Thyroid gland (tissue), 4 donors: ENCODE measurements at places on chromosomes 16 and 17. TPM values are rescaled to one million over a fixed set of nuclear protein-coding genes. Genes with fewer than 3 reads are reported as not detected.

DNA sequence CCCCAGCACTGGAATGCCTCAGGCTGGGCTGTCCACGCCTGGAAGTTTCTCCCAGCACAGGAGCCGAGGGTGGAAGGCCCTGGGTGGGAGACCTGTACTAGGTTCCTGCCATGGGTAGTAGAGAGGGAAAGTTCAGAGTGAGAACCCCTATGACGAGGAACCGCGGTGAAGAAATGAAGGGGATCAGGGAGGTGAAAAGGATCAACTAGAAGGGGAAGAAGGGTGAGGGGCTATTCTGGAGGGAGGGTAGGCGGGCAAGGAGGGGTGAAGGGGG lies 5.4 kb downstream of the HIC1 start:
- H3K4me1 ChIP-seq = peaks cover 82% of the 10 kb centered on the region
- H3K4me3 ChIP-seq = no peak overlapping the region
- H3K36me3 ChIP-seq = peaks cover 23% of the 10 kb centered on the region
- no peak for DNase-seq
- H3K27ac ChIP-seq = peak overlapping the region; percentile 65
- peaks cover 5% of the 10 kb centered on the region for H3K27me3 ChIP-seq

DNA sequence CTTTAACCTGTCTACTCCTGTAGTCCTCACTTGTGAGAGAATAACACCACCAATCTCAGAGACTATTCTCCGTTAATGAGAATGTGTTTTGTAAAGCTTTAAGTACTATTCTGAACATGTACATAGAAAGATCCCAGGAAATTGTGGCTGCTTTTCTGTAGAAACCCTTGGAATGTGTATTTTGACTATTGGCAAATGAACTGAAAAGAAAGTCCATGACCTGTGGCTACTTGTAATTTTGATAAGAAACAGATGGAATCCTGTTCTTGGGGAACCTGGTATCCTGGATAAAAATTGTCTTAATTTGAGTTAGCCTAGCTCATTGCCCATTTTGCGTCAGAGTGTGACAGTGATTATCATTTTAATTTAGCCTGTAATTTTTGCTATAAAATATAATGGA lies 9.1 kb downstream of the CTCF start:
- H3K36me3 ChIP-seq = no peaks in the 10 kb centered on the region
- DNase-seq = no peak
- H3K27ac ChIP-seq = peak overlapping the region; percentile 21
- H3K27me3 ChIP-seq = no peaks in the 10 kb centered on the region
- H3K4me1 ChIP-seq = peaks cover 12% of the 10 kb centered on the region

Gene KRT17
- not detected for total RNA-seq

DNA sequence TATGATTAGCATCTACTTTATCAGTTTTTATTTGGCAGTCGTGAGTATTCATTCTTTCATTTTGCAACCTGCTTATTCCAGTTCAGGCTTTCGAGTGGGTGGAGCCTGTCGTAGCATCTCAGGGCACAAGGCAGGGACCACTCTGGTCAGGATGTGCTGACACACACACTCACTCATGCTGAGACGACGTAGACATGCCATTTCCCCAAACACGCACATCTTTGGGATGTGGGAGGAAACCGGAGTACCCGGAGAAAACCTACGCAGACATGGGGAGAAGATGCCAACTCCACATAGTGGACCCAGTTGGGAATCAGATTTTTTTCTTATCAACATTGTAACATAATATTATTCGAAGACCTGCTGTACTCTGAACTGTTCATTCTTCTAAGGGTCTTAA lies 756.5 kb upstream of the RBFOX1 start:
- no peaks in the 10 kb centered on the region for H3K4me1 ChIP-seq
- no peaks in the 10 kb centered on the region for H3K36me3 ChIP-seq
- H3K4me3 ChIP-seq = no peak overlapping the region
- no peak overlapping the region for H3K27ac ChIP-seq
- no peaks in the 10 kb centered on the region for H3K27me3 ChIP-seq

- H3K4me3 ChIP-seq = no peak overlapping the region
- DNase-seq = no peak
- no peak overlapping the region for H3K27ac ChIP-seq
- H3K27me3 ChIP-seq = no peaks in the 10 kb centered on the region
- no peaks in the 10 kb centered on the region for H3K4me1 ChIP-seq
Measured at GRCh38 chr16:53966821-53967571, 263.0 kb downstream of the FTO start.

DNA sequence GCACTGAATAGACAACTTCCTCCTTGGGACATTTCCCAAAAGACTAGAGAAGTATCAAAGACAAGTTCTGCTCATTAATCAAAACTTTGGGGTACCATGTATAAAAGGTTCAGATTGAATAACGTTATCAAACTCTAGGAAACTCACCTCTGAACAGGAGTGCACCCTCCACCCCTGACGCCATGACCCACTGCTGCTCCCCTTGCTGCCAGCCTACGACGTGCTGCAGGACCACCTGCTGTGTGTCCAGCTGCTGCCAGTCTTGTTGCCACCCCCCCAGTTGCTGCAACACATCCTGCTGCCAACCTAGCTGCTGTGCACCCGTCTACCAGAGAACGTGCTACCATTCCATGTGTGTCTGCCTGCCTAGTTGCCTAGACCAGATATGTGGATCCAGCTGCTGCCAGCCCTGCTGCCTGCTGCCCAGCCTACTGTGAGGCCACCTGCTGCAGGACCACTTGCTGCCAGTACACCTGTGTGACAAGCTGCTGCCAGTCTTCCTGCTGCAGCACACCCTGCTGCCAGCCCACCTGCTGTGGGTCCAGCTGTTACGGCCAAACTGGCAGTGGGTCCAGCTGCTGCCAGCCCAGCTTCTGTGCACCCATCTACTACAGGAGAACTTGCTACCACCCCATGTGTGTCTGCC lies 13.8 kb upstream of the KRTAP9-2 start:
- no peak for DNase-seq
- no peak overlapping the region for H3K4me3 ChIP-seq
- H3K27ac ChIP-seq = no peak overlapping the region
- no peaks in the 10 kb centered on the region for H3K36me3 ChIP-seq

Gene CYGB
- 22.0 TPM for total RNA-seq

DNA sequence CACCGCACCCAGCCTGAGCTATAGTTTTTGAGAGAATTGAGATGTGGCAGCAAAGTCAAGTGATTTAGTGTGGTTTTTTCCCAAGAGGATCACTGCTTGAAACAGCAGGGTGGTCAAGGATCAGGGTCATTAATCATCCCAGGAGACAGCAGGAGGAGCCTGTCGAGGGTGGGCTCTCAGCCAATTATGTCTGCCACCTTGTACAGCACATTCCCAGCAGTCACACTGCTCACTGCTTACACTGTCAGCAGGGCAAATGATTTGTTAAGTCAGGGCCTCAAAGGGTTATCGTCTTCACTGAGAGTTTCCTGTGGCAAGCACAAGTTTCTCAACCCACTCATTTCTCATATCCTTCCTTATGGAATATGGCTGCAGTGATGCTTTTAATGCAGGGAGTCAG lies 13.2 kb downstream of the B3GNT9 start:
- H3K27ac ChIP-seq = no peak overlapping the region
- H3K27me3 ChIP-seq = no peaks in the 10 kb centered on the region
- no peak for DNase-seq
- peaks cover 47% of the 10 kb centered on the region for H3K36me3 ChIP-seq

GRCh38 chr17:1714980-1715802 lies 5.0 kb upstream of the TLCD2 start:
- H3K27me3 ChIP-seq = no peaks in the 10 kb centered on the region
- DNase-seq = peak; percentile 82
- H3K36me3 ChIP-seq = peaks cover 19% of the 10 kb centered on the region
- peaks cover 20% of the 10 kb centered on the region for H3K4me1 ChIP-seq
- H3K4me3 ChIP-seq = peak overlapping the region; percentile 94
- H3K27ac ChIP-seq = peak overlapping the region; percentile 100

Gene TNFRSF13B
- total RNA-seq = not detected

DNA sequence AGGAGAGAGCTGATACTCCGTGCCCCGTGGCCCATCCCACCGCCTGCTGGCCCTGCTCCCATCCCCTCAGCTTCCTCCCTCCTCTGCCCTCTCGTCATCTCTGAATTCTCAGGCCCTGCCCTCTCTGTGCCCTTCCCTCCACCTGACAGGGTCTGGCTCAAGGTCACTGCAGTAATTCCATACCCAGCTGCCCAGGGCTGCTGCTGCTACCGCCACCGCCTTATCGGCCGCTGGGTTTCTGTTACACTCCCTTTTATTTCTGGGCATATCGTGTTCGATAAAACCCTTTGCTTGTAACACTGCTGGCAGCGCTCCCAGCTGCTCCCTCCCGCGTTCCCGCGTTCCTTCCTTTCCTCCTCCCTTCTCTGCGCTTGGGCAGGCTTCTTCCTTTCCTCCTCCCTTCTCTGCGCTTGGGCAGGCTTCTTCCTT lies 1.2 kb downstream of the EPN3 start:
- H3K27me3 ChIP-seq = no peaks in the 10 kb centered on the region
- DNase-seq = peak; percentile 84
- H3K4me1 ChIP-seq = peaks cover 33% of the 10 kb centered on the region
- H3K4me3 ChIP-seq = no peak overlapping the region
- H3K27ac ChIP-seq = peak overlapping the region; percentile 74

DNA sequence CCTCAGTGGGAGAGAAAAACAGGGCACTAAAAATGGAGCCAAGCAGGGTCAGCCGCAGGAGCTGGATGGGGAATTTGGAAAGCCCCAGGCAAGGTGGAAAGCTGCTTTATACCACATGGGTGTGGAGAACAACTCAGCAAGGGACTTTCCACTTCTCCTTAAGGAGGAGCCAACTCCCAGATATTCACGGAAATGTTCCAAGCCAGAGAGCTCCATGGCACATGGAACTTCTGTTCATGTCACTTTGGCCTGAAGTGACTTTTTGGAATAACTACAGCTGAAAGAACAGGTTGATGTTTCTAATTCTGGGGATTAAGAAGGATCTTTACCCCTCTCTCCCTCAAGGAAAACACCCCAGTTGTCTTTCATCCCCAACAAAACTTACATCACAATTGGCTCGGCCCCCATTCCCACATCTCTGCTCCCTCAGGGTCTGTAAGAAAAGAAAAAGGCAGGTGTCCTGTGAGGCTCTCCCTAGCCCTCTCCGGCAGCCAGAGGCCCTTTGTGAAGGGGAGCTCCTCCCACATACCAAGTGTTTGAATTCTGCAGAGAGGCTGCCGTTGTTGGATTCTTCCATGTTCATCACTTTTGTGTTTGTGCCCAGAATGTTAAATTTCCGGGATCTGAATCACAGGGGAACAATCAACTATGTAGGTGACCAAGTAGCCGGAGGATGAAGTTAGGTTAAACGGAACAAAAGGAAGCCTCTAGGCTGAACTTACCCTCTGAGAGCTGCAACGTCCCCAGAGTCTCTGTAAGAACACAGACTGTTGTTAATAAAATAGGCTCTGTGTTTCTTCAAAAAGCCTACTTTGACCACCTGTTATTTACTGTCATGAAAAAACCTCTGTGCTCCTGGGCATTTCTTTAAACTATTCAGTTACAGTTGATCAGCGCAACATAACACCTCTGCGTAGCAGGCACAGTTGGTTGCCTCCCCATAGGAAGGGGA lies 41.0 kb downstream of the STAT5A start:
- H3K4me3 ChIP-seq = no peak overlapping the region
- peaks cover 65% of the 10 kb centered on the region for H3K36me3 ChIP-seq
- peaks cover 21% of the 10 kb centered on the region for H3K4me1 ChIP-seq

DNA sequence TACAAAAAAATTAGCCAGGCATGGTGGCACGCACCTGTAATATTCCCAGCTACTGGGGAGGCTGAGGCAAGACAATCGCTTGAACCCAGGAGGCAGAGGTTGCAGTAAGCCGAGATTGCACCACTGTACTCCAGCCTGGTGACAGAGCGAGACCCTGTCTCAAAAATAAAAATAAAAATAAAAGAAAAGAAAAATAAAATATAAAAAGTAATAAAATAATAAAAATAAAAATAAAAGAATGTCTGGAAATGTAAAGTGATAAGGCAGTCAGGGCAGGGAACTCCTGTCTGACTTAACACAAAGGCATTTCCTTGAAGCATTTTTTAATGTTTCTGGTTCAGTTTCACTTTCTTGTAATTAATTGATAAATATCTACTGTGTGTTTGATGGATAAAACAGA lies 34.7 kb upstream of the DNAJA2 start:
- no peaks in the 10 kb centered on the region for H3K27me3 ChIP-seq
- no peaks in the 10 kb centered on the region for H3K4me1 ChIP-seq
- H3K4me3 ChIP-seq = no peak overlapping the region
- no peak for DNase-seq

GRCh38 chr16:55662644-55663031 lies 6.8 kb downstream of the SLC6A2 start:
- no peaks in the 10 kb centered on the region for H3K27me3 ChIP-seq
- DNase-seq = no peak
- no peak overlapping the region for H3K4me3 ChIP-seq
- no peaks in the 10 kb centered on the region for H3K36me3 ChIP-seq
- no peaks in the 10 kb centered on the region for H3K4me1 ChIP-seq

Gene KCNJ12
- total RNA-seq = 2.1 TPM

Gene KRTAP4-9
- not detected for total RNA-seq

- no peak overlapping the region for H3K4me3 ChIP-seq
- H3K4me1 ChIP-seq = peaks cover 18% of the 10 kb centered on the region
- no peak for DNase-seq
- H3K36me3 ChIP-seq = no peaks in the 10 kb centered on the region
- peak overlapping the region; percentile 56 for H3K27ac ChIP-seq
Measured at GRCh38 chr17:869567-870525, 87.7 kb downstream of the MRM3 start.

GRCh38 chr17:77451894-77452852 lies 311.4 kb downstream of the SEC14L1 start:
- peak overlapping the region; percentile 43 for H3K27ac ChIP-seq
- DNase-seq = peak; percentile 50
- H3K4me3 ChIP-seq = no peak overlapping the region
- H3K36me3 ChIP-seq = no peaks in the 10 kb centered on the region
- H3K27me3 ChIP-seq = no peaks in the 10 kb centered on the region
- peaks cover 48% of the 10 kb centered on the region for H3K4me1 ChIP-seq

DNA sequence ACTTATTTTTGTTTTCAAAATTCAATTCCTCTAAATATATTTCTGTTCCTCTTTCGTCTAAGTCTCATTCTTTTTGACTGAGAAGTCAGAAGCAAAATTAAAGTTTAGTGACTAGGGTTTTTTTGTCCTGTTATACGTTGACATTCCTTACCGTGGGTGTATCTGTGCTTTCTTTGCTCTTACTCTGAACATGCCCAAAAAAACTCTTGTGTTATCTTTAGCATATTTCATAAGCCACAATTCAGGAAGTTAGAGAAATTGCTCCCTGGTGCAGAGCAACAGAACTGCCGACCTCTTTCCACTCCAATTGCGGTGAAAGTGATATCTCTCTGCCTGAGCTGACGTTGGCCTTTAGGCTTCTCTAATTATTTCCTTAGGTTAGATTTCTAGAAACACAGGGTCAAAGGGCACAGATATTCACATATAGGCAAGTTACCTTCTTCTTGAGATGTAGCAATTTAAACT lies 65.7 kb downstream of the CENPV start:
- H3K27me3 ChIP-seq = no peaks in the 10 kb centered on the region
- no peaks in the 10 kb centered on the region for H3K36me3 ChIP-seq

GRCh38 chr17:22459953-22460350 lies 767.6 kb downstream of the KCNJ18 start:
- no peaks in the 10 kb centered on the region for H3K4me1 ChIP-seq
- H3K27me3 ChIP-seq = no peaks in the 10 kb centered on the region
- no peak for DNase-seq
- no peak overlapping the region for H3K4me3 ChIP-seq

GRCh38 chr16:77276661-77277060 lies 77.5 kb downstream of the SYCE1L start:
- H3K4me1 ChIP-seq = no peaks in the 10 kb centered on the region
- no peak overlapping the region for H3K4me3 ChIP-seq
- H3K27me3 ChIP-seq = no peaks in the 10 kb centered on the region
- DNase-seq = no peak

- no peak for DNase-seq
- no peaks in the 10 kb centered on the region for H3K36me3 ChIP-seq
- no peak overlapping the region for H3K4me3 ChIP-seq
- H3K27ac ChIP-seq = no peak overlapping the region
Measured at GRCh38 chr17:30530346-30531025, 53.3 kb downstream of the GOSR1 start.

Gene CTRB2
- not detected for total RNA-seq
